ENCODE measurements at places on chromosomes 7 and 10.

GRCh38 chr7:101816595-101817470 is 593 bp upstream of the CUX1 start:
- DNase-seq: no peak

DNA sequence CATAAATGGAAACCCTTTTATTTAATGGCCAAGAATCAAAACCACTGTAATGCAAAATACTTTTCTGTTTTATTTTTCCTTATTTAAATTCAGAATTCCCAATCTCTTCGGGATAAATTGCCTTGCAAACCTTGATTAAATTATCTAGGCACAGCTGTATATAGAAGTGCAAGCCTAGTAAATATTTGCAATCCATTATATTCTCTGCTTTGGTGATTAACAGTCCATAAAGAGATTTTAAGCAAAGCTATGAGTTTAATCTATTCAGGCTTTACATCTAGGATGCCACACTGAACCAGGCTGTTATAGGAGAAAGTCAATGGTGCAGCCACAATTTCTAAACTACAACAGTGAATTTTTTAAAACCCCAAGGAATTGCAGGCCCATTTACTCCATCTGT is 43.6 kb upstream of the THSD7A start:
- no peak for DNase-seq

- DNase-seq: no peak
Measured at GRCh38 chr10:121466424-121466823, 131.8 kb downstream of the FGFR2 start.

DNA sequence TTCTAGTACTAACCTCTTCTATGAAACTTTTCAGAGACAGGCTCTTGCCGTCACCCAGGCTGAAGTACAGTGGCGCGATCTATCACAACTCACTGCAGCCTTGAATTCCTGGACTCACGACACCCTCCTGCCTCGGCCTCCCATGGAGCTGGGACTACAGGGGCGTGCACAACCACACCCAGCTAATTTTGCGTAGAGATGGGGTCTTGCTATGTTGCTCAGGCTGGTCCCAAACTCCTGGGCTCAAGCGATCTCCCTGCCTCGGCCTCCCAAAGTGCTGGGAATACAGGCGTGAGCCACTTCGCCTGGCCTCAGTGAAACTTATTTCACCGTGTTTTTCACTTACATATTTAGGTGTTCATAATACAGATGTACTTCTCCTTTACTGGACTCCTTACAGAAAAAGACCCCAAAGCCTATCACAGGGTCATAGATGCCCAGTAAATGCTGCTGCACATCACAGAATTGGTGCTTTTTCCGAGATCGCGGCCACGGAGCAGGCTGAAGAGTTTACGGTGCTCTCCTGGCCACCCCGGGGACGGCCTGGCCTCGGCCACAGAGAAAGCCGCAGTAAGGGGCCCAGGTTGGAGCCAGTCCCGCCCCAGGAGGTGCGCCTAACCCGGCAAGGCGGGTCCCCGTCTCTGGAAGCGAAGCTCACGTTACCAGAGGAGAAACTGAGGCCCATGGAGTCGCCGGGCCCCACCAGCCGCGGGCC is 595 bp downstream of the TBL2 start:
- DNase-seq: no peak

- no peak for DNase-seq
Measured at GRCh38 chr10:24894309-24894708, 58.1 kb downstream of the PRTFDC1 start.

GRCh38 chr10:89274928-89275327 is 23.4 kb upstream of the LIPA start:
- no peak for DNase-seq

- no peak for DNase-seq
Measured at GRCh38 chr7:69922026-69922803, 323.9 kb downstream of the AUTS2 start.

DNA sequence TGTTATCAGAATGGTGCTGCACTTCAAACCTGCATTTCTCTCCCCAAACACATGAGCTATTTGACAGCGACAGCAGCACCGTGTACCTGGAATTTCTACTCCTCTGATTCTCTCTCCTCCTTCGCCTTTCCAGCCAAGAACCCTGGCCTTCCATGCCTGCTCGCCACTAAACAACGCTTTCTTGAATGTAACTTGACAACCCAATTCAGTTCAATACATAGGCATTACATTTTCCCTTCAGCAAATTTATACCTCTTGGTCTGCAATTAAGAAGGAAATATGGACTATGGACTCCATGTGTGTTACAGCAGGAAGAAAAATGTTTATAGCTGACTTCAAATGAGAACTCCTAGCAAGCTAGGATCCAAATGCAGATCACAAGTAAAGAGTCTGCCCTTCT is 162.6 kb upstream of the AUTS2 start:
- DNase-seq: no peak
